ENCODE measurements at places on chromosomes 7 and 10.

DNA sequence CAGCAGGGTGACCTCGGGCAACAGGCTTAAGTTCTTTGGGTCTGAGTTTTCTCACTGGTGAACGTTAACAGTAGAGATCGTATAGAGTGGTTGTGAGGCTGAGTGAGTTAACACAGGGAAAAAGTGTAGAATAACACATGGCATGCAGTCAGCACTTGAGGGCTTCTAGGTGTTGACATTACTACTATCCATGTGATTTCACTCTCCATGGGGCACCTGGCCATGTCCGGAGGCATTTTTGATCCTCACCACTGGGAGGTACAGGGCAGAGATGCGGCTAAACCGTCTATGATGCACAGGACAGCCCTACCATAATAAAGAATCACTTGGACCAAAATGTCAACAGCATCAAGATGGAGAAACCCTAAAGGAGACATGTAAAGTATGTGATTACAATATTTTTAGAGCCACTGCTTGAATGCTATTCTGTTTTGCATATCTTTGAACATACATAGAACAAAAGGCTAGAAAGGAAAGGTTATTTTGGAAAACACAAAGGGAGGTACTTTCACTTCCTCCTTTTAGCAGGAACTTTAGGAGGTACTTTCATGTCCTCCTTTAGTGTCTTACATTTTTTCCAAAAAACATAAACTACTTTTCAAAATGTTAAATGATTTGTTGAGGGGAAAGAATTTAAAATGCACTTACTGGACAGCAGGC lies 44.3 kb downstream of the NOD1 start:
- H3K36me3 ChIP-seq, result no peaks in the 10 kb centered on the region
- H3K27me3 ChIP-seq, result no peaks in the 10 kb centered on the region
- no peak overlapping the region for H3K27ac ChIP-seq
- no peak for DNase-seq

- no peak overlapping the region for H3K4me3 ChIP-seq
- DNase-seq, result no peak
- H3K27me3 ChIP-seq, result no peaks in the 10 kb centered on the region
Observed at GRCh38 chr10:59944339-59944935, 38.1 kb upstream of the CCDC6 start.

GRCh38 chr10:6171881-6172695 lies 30.6 kb upstream of the PFKFB3 start:
- H3K4me1 ChIP-seq, result peaks cover 8% of the 10 kb centered on the region

- DNase-seq, result no peak
- H3K27me3 ChIP-seq, result no peaks in the 10 kb centered on the region
- peaks cover 12% of the 10 kb centered on the region for H3K36me3 ChIP-seq
- H3K4me3 ChIP-seq, result no peak overlapping the region
- no peak overlapping the region for H3K27ac ChIP-seq
Observed at GRCh38 chr7:8015100-8015745, 46.6 kb downstream of the GLCCI1 start.

DNA sequence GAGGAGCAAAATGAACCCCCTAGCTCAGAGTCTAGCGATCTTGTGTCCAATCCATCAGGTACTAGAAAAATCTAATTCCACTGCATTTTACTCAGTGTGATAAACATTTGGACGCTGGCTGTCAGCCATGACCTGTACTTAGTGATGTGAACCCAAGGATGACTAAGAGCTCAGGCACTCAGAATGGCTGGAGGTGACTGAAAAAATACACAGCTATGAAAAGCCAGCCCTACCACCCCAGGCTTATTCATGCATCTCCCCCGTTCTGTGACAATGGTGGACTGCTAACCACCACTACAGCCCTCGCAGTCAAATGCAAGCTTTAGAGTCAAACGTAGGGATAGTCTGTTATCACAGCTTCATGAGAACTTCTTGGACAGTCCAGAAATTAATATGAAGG lies 14.9 kb downstream of the AFAP1L2 start:
- no peaks in the 10 kb centered on the region for H3K4me1 ChIP-seq
- no peaks in the 10 kb centered on the region for H3K36me3 ChIP-seq
- no peak overlapping the region for H3K27ac ChIP-seq
- no peak for DNase-seq
- H3K27me3 ChIP-seq, result no peaks in the 10 kb centered on the region
- no peak overlapping the region for H3K4me3 ChIP-seq

GRCh38 chr7:69739190-69739589 lies 140.9 kb downstream of the AUTS2 start:
- H3K27me3 ChIP-seq, result no peaks in the 10 kb centered on the region
- peaks cover 41% of the 10 kb centered on the region for H3K4me1 ChIP-seq

DNA sequence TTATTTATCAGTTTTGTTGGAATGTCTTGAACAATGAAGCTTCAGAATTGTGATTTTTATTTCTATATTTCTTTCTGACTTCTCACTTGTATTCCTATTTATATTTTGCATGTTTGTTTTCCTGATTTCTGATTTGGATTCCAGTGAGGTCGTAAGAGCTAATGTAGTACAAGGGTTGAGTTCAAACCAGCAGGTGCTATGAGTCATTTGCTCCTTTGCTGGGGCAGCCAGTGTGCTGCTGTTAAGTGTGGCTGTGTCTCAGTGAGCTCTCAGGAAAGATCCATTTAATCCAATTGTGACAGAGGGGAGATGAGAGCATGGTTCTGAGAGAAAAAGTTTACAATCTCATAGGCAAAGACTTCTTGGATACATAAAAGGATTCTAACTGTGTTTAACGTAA lies 48.6 kb downstream of the MCU start:
- peaks cover 11% of the 10 kb centered on the region for H3K4me1 ChIP-seq
- no peaks in the 10 kb centered on the region for H3K27me3 ChIP-seq
- no peak overlapping the region for H3K27ac ChIP-seq
- DNase-seq, result peak; percentile 53
- no peak overlapping the region for H3K4me3 ChIP-seq

Data from endodermal cell (in vitro differentiated cells).